ENCODE measurements at places on chromosomes 7 and 10. TPM values are rescaled to one million over a fixed set of nuclear protein-coding genes. Genes with fewer than 3 reads are reported as not detected.

ST8SIA6 gene
- total RNA-seq: not detected

LRMDA gene
- 2.2 TPM for total RNA-seq

ADAP1 gene
- 4.8 TPM for total RNA-seq

DNA sequence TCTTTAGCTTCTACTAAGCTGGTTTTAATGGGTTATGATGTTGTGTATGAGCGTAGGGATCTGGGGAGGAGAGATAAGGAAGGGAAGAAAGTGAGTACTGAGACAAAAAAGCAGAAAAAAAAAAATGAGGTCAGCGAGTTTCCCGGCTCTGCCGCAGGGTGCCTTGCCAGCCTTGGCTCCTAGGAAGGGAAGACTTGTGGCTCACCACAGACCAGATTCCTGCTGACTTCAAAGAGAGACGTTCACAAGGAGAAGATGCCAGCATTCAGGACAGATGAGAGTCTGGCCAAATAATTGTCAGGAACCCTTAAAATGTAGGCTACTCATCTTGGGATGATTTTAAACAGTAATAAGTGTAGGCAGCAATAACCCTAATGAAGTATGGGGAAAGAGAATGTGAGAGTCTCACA, 11.4 kb upstream of the FAS start:
- DNase-seq: peak; percentile 97

DNA sequence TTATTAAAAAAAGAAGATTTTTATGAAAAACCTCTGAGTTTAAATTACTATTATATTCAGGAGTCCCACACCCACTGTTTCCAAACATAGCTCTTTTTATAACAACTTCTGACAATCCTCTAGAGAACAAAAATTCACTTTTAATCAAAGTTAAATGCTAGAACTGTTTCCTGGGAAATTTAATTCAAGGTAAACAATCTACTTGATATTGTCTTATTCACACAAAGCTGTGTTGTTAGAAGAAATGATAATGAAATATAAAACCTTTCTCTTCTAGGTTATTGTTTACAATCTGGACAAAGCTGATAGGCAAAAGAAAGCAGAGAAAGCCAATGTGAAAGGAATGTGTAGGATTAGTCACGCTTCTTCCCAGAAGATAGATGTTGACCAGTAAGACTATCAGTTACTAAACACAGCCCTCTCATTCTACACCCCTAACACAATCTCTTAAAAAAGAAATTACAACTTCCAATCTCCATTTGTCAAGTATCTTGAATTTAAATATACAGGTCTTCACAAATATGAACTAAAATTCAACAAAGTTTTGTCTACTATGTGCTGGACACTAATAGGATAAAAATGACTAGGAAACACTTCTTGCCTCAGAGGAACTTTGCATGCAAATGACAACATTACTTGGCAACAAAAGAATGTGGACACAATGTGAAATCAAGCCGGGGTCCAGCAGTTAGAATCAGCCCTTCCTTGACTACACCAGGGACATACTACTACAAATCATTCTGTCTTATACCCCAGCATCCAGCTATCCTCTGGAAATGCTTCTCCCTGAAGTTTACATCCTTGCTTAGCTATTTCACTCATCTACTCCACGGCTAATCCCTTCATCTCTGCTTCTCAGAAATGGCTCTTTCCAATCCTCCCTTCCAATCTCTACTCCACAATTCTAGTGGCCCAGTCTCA, 123.7 kb downstream of the IMMP2L start:
- peak; percentile 80 for DNase-seq

DNA sequence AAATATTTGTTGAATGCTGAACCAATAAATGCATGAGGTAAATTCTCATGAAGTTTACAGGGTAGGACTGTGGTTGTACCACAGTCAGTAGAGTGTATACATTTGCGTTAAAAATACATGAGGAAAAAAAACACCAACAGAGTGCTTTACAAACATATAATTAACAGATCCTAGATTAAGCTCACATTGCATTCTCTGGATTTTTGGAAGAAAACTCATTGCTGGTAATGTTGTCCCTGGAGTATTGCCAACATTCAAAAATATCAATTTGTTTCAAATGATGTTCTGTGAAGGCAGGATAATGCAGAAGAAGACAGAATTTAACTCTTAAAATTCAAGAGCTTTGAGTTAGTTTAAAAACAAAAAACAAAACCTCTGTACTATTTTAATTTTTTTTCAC, 95.5 kb downstream of the MBL2 start:
- DNase-seq: peak; percentile 12

- no peak for DNase-seq
Measured at GRCh38 chr7:55132550-55132889, 113.7 kb downstream of the EGFR start.

GRCh38 chr7:140242057-140243031, 65.6 kb upstream of the KDM7A start:
- DNase-seq: no peak

DNA sequence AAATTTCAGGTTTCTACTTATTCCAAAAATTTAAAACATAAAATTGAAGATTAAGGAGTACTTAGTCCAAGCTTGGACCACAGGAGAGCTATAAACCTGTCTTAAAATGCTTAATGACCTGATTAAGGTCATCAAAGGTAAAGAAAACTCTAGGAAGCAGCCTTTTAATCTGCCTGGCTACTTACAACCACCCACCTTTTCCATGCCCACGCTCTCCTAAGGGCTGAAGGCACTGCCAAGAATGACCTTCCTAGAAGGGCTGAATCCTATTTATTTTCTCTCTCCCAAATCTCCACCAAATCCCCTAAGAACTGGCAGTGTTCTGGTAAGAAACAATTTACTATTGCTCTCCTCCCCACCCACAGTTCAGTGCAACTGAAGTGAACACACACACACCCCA, 6.8 kb downstream of the MPP7 start:
- DNase-seq: no peak

AKR1C4 gene
- total RNA-seq: not detected

DNA sequence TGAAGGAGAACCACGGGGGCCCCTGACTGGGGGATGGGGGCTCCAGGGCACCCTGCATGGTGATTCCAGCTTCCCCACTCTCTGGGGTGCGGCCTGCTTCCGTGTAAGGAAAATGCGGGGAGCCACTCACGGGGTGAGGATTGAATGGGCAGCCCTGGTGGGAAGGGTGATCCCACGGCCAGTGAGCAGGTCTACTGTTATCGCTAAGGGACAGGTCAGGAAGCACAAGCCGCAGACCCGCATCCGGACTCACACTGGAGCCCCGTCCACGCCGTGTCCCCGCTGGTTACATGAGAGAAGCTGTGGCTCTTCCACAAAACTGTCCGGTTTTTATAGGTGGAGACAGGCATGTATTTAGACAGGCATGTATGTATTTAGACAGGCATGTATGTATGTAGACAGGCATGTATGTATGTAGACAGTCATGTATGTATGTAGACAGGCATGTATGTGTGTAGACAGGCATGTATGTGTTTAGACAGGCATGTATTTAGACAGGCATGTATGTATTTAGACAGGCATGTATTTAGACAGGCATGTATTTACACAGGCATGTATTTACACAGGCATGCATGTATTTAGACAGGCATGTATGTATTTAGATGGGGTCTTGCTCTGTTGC, 5.7 kb downstream of the PSMG3 start:
- no peak for DNase-seq

PDCD4 gene
- 79.9 TPM for total RNA-seq

SYCE1 gene
- total RNA-seq: not detected

DNA sequence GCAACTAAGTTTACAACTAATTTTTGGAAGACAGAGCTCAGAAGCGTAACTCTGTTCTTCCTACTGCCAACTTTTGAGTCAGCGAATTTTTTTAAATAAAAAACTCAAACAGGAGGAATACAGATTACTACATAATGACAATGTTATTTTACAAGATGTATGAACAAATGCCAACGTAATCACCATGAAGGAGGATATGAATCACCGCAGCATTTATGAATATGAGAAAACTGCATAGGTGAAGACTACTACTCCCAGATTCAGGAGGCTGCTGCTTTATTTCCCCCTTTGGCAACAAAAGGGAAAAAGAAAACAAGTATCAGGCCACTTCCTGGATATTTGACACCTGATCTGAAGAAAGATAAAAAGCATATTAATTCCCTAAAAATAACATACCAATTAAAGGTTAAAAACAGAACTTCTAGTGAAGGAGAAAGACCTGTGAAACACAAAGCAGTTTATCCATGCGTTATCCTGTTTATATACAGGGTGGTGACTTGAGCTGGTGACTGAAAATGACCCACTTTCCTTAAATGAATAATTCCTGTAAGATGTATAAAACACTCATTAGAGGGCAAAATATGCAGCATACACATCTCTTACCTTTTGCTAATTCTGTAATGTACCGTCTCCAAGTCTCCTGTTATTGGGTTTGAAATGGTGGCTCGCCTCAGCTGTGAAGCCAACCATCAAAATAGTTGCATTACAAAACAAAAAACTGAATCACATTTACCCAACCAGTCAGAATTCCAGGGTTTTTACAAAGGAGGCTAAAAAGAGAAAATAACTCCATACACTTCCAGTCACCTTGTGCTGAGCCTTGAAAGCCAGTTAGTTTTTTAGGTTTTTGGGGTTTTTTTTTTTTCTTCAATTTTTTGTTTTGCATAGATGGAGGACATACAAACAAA, 52.0 kb downstream of the P4HA1 start:
- DNase-seq: peak; percentile 91

- no peak for DNase-seq
Measured at GRCh38 chr10:65793738-65794425, 1132.0 kb upstream of the LRRTM3 start.

DNA sequence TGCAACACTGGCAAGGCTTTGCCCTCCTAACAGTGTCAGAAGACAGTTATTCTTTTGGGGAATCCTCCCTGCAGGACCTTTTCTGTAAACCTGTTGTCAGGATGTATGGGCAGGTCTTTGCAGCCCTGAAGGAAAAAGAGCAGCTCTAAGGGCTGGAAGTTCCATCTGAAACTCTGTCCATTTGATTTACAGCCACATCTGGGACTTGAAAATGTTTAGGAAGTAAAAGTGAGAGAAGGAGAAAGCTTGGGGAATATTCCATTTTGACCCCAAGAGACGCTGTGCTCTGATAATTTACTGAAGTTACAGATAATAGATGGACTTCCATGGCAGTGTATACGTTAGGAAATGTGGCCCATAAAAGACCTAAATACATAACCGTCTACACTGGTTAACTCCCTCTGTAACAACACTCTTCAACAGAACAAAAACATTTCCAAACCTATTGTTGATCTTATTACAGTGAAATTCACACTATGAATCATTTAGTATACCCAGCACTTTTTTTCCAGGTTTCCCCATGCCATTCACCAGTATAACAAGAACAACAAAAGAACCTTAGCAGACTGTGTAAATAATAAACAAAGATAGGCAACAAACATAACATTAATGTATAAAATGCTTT, 89.1 kb downstream of the KIAA1549 start:
- DNase-seq: no peak

DNA sequence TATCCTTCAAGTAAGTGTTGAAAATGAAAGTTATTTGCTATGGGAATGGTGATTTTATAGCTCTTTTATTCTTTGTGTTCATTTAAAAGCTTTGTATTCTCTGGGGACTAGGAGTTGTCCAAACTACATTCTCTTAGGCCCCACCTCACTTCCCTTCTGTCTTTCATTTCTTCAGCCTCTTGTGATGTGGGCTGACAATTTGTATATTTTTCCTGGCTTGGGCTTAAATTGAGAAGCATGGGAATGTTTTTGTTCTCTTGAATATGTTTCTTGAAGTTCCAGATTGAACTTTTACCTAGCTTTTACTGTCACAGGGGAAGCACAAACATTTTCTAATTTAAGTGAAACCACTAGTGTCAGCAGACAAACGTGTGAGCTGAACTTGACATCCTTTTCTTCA, 27.9 kb downstream of the BBS9 start:
- peak; percentile 7 for DNase-seq

DNA sequence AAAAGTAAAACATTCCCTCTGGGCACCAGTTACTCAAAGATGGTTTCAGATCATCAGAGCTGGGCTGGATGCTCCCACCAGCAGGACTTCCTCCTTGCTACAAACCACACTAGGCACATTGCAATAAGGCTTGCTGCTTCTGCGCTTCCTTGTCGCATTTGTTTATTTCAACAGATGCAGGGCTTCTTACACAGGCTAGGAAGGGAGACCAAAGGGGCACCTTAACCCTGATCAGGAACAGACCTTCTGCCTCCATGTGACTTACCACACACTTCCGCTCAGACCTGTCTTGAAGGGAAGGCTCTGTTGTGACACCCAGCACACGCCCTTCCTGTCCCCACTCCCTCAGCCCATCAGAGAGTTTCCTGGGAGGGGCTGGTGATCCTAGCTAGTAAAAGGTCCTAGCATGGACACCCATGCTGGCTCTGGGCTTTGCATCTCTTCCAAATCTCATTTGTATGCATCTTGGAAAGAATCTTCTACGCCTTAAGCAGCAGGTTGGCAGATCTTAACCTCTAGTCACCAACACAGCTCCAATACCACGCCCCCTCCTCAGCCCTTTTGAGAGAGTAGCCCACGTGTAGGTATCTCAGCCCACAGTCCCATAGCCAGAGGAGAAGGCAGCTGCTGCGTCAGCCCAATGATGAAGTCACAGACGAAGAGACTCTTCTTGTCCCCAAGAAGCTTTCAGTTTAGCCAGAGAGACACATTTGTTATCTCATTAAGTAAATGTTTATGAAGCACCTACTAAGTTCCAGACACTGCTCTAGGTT, 47.1 kb upstream of the SVIL start:
- no peak for DNase-seq

- no peak for DNase-seq
Measured at GRCh38 chr7:32255036-32255435, 184.8 kb upstream of the PDE1C start.

DNA sequence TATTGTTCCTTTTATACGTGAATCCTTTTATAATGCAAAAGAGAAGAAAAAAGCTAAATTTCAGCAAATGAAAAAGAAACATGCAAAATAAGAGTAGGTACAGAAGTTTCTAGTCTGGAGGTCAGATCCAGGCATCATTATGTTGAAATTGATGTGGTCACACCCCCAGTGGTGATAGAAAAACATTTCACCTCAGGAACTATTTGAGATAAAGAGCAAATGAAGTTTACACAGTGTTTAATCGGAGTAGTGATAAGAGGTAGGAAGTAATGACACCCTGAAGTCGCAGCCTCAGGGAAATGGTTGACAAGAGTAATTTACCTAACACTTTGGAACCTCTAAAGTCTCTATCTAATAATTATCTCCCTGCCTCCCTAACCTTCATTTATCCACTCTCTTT, 536.0 kb upstream of the STEAP1 start:
- no peak for DNase-seq

- DNase-seq: no peak
Measured at GRCh38 chr7:26369593-26369992, 77.9 kb downstream of the SNX10 start.

GRCh38 chr10:74255214-74255613, 104.2 kb downstream of the ADK start:
- no peak for DNase-seq

SPDYE16 gene
- total RNA-seq: not detected

All from astrocyte (in vitro differentiated cells and primary cell).